ENCODE measurements at places on chromosomes 11 and 22.

DNA sequence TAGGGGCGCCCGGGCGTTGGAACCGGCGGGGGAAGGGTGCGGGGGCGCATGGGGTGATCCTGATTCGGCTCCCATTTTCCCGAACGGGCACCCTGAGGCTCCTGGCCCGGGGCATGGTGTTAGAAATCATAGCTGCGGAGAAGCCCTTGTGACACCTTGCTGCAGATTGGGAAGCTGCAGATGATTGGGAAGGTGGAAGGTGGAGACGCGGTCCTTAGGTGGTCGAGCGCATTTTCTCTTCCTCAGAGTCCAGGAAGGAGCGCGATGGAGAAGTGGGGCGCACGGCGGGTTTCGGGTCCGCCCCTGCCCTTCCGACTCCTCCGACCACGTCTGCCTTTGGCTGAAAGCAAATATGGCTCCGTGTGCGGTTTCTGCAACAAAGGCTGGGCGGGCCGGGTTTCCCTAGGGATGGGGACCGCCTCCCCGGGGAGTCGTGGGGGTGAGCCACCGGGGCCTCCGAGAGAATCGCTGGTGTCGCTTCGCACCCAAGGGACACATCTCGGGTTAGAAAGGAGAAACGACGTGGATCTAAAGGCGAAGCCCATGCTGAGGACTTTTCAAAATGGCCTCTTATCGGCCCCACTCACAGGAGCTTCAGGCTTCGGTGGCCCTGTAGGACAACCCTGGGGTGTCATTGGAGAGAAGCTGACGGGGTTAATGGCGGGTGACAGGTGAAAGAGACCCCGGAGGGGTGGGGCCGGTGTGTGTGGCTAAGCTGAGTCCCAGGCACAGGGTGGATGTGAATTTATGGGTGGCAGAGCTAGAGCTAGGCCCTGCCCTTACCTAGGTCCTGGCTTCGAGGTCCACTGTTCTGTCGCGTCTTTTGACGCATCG lies 707 bp upstream of the FTH1 start:
- no peak for DNase-seq

GRCh38 chr22:39155421-39155820 lies 2.9 kb upstream of the CBX7 start:
- DNase-seq, result no peak

- DNase-seq, result no peak
Observed at GRCh38 chr11:8243458-8243857, 20.2 kb downstream of the LMO1 start.

GRCh38 chr22:44045145-44045544 lies 21.0 kb downstream of the PARVB start:
- DNase-seq, result no peak

GRCh38 chr11:19962801-19963175 lies 197.5 kb downstream of the DBX1 start:
- no peak for DNase-seq

DNA sequence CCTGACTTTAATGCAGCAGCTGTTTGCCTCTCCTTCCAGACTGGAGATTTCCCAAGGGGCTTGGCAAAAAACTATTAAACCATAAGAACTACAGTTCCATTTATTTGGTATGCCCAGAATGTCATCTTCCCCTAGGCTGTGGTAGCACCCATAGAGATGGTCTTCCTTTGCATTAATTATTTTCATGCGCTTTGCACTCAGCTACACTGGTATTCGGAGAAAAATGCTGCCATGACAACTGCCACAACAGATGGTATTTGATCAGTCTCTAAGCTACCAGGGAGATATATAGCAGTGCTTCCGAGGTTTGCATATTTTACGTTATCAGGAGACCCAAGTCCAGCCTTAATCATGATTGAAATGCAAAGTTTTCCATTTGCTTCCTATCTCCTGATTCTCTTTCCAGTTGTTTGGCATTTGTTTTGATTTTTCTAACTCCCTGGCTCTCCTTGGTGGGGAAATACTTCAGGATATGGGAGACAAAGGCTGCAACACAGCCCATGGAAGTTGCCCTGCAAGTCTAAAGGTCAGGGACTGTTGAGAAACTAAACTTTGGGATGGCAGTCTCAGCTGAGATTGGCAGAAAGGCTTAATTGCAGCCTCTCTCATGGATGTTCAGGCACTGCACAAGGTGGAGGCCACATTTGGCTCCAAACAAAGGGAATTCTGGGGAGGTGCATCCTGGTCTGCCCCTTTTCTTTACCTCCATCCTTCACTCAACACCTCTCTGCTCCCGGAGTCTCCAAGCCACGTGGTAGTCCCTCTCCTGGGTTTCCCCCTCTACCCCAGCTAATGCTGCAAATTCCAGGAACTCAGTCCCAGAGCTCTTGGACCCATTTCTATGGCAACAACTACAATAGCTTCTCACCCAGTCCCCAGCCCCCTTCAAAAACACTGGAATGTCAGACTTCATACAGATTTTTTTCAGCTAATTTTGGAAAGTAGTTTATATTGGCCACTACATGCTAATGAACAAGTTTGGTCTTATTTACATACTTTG lies 151.8 kb downstream of the NAV2 start:
- DNase-seq, result no peak

- no peak for DNase-seq
Observed at GRCh38 chr11:19428206-19429002, 187.7 kb upstream of the E2F8 start.

- no peak for DNase-seq
Observed at GRCh38 chr11:69372589-69373250, 78.8 kb downstream of the MYEOV start.

- no peak for DNase-seq
Observed at GRCh38 chr11:110198031-110198729, 98.2 kb downstream of the RDX start.

GRCh38 chr11:75814363-75814676 lies 690 bp upstream of the UVRAG start:
- DNase-seq, result no peak

GRCh38 chr11:113907152-113907551 lies 2.6 kb downstream of the HTR3B start:
- DNase-seq, result no peak

- no peak for DNase-seq
Observed at GRCh38 chr11:71991494-71991893, 7.2 kb upstream of the IL18BP start.

DNA sequence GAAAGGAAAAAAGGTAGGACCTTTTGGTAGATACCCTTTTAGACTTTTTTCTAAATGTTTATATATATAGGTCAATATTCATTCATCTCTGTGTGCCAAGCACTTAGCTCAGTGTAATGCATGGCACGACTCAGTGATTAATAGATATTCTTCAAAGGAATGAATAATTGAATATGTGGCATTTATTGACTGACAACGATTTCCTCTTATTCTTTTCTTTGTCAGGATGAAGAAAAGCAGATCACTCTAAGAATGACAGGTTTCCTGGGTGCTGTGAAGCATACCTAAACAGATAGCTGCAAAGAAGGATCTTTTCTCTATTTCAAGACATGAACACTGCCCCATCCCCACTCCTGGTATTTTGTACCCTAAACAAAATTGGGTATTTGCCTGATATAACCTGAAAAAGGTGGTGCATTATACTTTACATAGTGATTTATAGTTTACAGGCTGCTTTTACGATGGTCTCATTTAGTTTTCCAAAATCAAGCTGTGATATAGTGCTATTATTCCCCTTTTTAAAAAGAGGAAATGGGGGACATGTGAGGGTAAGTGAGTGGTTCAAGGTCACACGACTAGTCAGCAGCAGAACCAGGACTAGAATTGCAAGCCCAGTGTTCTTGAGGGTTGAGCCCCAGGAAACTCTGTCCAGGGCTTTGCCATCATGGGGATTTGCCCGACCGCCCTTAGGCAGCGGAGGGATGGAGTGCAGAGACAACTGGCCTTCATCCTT lies 32.9 kb upstream of the CLMP start:
- no peak for DNase-seq

DNA sequence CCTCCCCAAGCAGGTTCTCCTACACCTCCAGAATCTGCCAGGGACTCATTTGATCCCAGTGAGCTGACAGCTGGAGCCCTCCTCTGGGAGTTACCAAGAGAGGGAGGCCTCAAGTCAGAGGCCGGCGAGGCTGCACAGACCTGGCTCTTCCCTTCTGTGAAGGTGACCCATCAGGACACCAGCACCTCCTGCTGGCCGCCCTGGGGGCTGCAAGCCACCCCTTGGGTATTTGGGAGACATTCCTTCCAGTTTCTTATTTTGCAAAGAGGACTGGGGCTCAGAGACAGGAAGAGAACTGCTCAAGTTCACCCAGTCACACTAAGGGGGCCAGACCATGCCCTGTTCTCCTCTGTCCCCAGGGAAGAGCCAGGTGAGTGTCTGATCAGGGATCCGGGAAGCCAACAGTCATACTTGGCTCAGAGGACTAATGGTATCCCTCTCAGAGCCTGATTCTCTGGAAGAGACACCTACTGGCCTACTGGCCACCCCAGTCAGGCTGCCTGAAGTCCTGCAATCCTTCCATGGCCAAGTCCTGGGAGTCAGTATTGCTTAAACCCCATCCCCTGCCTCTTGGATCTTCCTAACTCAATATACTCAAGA lies 40.5 kb upstream of the RIC3 start:
- DNase-seq, result no peak

DNA sequence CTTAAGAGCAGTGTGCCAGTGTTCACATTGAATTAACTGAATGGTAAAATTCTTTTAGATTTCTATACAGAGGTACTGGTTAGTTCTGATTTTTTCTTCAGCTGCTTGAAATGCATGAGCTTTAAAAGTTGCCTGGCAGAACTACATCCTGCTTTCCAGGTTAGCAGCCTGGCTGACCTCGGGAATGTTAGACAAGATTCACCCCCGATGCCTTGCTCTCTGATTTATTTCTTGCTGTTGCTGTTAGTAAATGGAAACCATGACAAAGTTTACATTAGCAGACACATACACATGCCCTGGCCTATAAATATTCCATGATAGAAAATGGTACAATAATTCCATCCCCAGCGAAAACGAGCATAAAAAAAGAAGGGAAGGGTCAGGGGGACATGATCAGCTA lies 47.0 kb downstream of the WT1 start:
- DNase-seq, result no peak

GRCh38 chr11:70072461-70072860 lies 5.7 kb upstream of the ANO1 start:
- no peak for DNase-seq

DNA sequence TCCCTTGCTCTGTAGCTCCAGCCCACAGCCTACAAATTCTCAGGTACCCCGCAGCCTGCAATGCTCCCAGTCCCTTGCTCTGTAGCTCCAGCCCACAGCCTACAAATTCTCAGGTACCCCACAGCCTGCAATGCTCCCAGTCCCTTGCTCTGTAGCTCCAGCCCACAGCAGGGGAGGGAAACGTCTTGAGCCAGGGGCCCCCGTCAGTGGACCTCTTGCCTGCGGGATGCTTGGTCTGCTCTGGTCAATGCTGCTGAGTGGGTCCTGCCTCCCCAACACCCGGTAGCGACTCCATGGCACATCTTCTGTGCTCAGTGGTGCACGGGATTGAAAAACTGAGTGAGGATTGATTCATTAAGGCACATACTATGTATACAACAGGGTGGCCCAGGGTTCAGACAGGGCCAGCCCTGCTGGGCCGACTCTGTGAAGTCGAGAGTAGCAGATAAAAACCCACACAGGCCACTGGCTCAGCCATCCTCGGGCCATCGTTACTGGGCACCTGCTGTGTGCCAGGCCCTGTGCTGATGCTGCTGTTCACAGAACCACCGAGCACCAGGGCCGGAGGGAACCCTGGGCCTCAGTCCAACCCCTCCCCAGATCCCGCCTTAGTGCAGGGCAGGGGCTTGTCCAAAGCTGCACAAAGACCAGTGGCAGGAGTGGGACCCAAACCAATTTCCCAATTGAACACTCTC lies 69.7 kb downstream of the MYO7A start:
- no peak for DNase-seq

DNA sequence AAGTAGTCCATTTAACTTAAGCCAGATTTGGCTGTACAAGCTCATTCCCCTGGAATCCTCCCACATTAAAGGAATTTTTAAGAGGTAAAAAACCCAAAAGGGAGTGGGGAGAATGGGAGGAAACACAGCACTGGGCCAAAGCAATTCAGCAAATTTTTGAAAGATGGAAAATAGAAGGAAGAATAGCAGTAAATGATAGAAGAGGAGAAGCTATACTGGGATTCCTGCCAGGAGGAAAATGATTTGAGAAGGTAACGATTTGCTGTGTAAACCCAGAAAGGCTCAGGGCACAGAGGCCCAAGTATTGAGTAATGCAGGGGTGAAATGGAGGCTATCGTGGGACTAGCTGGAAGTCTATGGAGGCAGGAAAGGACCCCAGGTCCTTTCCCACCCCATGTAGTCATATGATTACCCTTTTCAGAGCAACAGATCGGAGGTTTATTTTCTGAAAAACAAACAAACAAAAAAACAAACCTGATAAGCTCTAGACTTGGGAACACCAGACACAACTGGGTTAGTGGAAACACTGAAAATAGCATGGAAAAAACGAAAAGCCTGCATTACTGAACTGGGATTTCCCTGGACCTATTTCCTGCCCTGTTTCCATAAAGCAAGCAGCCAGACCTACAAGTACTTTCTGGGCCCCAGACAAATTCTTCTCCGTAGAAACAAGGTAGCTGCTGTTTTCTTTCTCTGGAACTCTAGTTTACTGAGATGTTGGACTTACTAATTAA lies 140.0 kb downstream of the SWAP70 start:
- DNase-seq, result peak; percentile 87

- no peak for DNase-seq
Observed at GRCh38 chr11:99281331-99281730, 260.6 kb downstream of the CNTN5 start.

GRCh38 chr11:57649826-57650738 lies at the start of gene YPEL4:
Gene YPEL4 (minus strand): TSS chr11:57649912. CDS start chr11:57647107, 2,805 bp downstream.
- no peak for DNase-seq

- DNase-seq, result no peak
Observed at GRCh38 chr11:130679247-130679646, 230.8 kb downstream of the ADAMTS15 start.

DNA sequence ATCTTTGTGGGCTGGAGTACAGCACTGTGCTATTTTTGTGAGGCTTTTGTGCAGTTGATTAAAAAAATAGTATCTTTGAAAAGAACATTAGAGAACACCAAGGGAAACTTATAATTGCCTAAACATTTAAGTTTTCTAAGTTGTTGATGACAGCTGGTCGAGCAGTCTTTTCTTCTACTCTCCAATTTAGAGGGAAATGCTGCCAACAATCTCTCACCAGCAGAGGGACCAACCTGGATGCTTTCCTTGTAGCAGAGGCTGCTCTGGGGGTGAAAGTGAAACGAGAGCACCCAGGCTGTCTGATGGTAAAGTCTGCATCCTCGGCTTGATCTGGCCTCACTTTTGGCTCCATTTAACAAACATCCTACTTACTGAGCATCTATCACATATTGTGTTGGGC lies 1286.5 kb upstream of the TENM4 start:
- no peak for DNase-seq

- no peak for DNase-seq
Observed at GRCh38 chr11:27837895-27838563, 137.8 kb upstream of the BDNF start.

GRCh38 chr11:77413850-77414460 lies 59.9 kb downstream of the PAK1 start:
- no peak for DNase-seq

DNA sequence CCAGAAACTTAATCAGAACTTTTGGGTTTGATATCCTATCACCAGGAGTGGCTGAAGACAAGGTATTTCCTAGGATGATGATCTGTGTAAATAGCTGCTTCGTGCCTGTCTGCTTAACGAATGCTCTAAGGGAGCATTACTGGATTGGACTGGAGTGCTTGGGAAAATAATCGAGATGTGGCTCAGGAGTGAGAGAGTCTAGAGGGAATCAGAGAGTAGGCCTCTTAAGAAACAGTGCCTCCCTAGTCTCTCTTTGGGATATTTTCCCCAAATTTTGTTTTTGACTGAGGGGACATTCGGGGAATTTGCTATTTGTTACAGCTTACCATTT lies 2.5 kb downstream of the MAML2 start:
- no peak for DNase-seq
